ENCODE measurements at places on chromosomes 5 and 9. TPM values are rescaled to one million over a fixed set of nuclear protein-coding genes. Genes with fewer than 3 reads are reported as not detected.
A peak's percentile ranks its signal among the peaks of the same experiment; 100 is the strongest.

DNA sequence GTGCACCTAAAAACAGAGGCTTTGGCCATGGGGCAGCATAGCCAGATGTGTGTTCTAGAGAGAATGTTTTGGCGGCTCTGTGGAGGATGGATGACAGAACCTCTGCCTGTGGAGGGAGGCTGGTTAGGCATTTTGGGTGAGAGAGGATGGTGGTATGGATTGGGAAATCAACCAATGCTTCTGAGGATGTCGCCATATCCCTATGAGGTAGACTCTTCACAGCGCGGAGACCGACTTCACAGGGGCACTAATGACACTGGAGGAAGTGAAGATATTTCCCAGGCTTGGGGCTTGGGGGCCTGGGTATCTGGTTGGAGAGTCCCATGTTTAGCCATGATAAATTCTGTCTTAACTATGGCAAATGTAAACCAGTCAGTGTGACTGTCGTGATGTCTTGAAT lies 140.6 kb upstream of the KLF4 start:
- H3K4me3 ChIP-seq, result no peak overlapping the region
- no peak overlapping the region for H3K27ac ChIP-seq
- H3K27me3 ChIP-seq, result no peaks in the 10 kb centered on the region
- no peaks in the 10 kb centered on the region for H3K36me3 ChIP-seq

DNA sequence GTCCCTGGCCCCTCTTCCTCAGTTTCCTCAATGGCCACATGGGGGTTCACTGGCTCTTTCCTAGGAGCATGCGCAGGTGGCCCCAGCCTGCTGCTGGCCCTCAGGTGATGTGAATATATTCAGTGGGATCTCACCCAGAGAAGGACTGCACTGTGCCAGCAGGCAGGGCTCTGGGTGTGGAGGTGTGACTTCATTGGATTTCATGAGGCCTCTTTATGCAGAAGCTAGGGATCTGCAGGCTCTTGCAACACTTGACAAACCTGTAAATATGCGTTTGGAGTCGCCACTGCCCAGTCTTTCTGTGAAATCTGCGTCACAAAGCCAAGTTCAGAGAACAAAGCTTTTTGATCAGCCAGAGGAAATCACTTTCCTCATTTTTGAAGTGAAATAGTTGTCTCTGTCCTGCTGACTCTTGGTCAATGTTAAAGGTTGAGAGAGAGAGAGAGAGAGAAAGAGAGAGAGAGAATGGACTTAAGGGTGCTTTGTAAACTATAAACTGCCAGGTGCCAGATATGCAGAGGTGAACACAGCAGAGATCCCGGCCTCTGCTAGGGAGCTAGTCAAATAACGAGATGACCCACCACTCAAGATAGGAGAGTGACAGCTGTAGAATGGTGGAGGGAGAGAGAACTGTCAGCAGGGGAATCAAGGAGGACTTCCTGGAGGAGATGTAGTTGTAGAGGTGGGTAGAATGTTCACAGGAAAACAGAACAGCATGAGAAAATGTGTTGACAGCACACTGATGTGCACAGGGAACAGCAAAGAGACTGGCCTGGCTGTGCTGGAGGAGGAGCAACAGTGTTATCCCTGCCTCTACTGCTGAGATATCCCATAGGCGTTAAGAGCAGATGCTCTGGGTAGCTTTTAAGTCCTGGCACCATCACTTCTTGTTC lies 167.0 kb upstream of the ZNF618 start:
- peaks cover 7% of the 10 kb centered on the region for H3K27me3 ChIP-seq
- peaks cover 9% of the 10 kb centered on the region for H3K4me1 ChIP-seq
- no peaks in the 10 kb centered on the region for H3K36me3 ChIP-seq
- no peak overlapping the region for H3K4me3 ChIP-seq

GRCh38 chr5:176884571-176884890 lies 14.6 kb downstream of the HK3 start:
- peaks cover 7% of the 10 kb centered on the region for H3K4me1 ChIP-seq
- no peak overlapping the region for H3K27ac ChIP-seq
- H3K36me3 ChIP-seq, result no peaks in the 10 kb centered on the region
- DNase-seq, result no peak
- peaks cover 8% of the 10 kb centered on the region for H3K27me3 ChIP-seq

DNA sequence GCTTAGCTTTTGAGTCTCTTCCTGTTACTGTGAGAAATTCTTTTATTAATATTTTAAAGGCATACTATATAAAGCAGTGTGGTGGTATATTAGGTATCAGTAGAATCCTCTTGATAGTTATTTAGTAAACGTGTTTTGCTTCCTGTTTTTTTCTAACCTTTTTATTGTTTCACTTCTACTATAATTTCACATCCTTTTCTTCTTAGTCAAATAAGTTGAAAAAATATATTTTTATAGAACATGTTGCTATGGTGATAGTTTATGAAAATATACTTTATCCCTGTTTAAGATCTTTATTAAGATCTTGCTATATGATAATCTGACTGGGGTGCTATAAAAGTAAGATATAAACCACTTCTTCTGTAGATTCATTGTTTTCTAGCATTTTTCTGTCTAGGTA lies 2.1 kb downstream of the POLK start:
- H3K4me3 ChIP-seq, result no peak overlapping the region
- H3K4me1 ChIP-seq, result peaks cover 42% of the 10 kb centered on the region
- H3K27me3 ChIP-seq, result no peaks in the 10 kb centered on the region
- no peak for DNase-seq
- H3K36me3 ChIP-seq, result peaks cover 25% of the 10 kb centered on the region
- H3K27ac ChIP-seq, result no peak overlapping the region

DNA sequence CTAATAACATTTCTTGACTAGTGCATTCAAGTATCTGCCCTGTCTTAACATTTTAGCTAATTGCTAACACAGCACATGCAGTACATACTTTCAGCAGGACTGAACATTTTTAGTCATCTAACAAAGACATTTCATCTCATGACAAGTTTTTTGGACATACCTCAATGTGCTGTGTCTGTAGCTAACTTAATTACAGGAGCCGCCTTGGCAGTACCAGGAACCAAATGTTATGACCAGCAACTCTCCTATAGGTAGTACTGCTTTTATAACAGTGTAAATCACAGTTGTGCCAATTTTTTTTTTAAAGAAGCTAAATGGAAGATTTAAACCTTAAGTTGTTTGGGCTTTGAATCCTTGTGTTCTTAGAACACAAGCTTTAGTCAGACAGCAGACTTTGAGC lies 99.4 kb upstream of the SAP30L start:
- DNase-seq, result no peak
- H3K27me3 ChIP-seq, result no peaks in the 10 kb centered on the region
- no peaks in the 10 kb centered on the region for H3K36me3 ChIP-seq
- no peak overlapping the region for H3K4me3 ChIP-seq
- H3K4me1 ChIP-seq, result peaks cover 9% of the 10 kb centered on the region

- H3K4me3 ChIP-seq, result no peak overlapping the region
- H3K4me1 ChIP-seq, result peaks cover 66% of the 10 kb centered on the region
- H3K27ac ChIP-seq, result no peak overlapping the region
- DNase-seq, result no peak
- H3K36me3 ChIP-seq, result peaks cover 6% of the 10 kb centered on the region
- H3K27me3 ChIP-seq, result no peaks in the 10 kb centered on the region
Observed at GRCh38 chr5:68265347-68265746, 49.8 kb downstream of the PIK3R1 start.

- H3K4me1 ChIP-seq, result peaks cover 41% of the 10 kb centered on the region
- H3K27me3 ChIP-seq, result no peaks in the 10 kb centered on the region
- peak; percentile 64 for DNase-seq
- H3K27ac ChIP-seq, result peak overlapping the region; percentile 70
- peaks cover 25% of the 10 kb centered on the region for H3K36me3 ChIP-seq
Observed at GRCh38 chr5:50751064-50751657, 84.7 kb downstream of the PARP8 start.

DNA sequence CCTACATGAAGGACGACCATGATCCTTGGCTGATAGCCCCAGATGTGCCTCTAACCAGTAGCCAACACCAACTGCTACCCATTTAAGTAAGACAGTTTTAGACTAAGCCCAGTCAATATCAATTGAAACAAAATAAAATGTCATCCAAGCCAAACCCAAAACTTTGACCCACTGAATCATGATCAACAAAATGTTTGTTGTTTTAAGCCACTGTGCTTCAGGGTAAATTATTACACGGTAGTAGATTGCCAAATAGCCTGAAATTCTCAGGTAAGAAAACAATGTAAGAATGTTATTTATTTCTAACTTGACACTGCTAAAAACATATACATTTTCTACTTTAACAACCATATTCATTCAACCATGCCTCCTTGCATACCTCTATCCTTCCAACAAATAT lies 105.5 kb upstream of the PAPPA start:
- H3K4me3 ChIP-seq, result no peak overlapping the region
- no peaks in the 10 kb centered on the region for H3K27me3 ChIP-seq
- H3K27ac ChIP-seq, result no peak overlapping the region
- H3K4me1 ChIP-seq, result no peaks in the 10 kb centered on the region
- no peaks in the 10 kb centered on the region for H3K36me3 ChIP-seq
- DNase-seq, result no peak

- no peaks in the 10 kb centered on the region for H3K36me3 ChIP-seq
- no peaks in the 10 kb centered on the region for H3K27me3 ChIP-seq
- no peak for DNase-seq
- no peak overlapping the region for H3K27ac ChIP-seq
- H3K4me1 ChIP-seq, result peaks cover 7% of the 10 kb centered on the region
- no peak overlapping the region for H3K4me3 ChIP-seq
Observed at GRCh38 chr9:72635197-72635596, 113.8 kb downstream of the TMC1 start.

GRCh38 chr9:137720571-137721110 lies 101.8 kb downstream of the EHMT1 start:
- no peaks in the 10 kb centered on the region for H3K27me3 ChIP-seq
- DNase-seq, result no peak

- no peak overlapping the region for H3K4me3 ChIP-seq
- H3K27ac ChIP-seq, result no peak overlapping the region
- no peak for DNase-seq
- peaks cover 21% of the 10 kb centered on the region for H3K36me3 ChIP-seq
- peaks cover 34% of the 10 kb centered on the region for H3K4me1 ChIP-seq
- peaks cover 3% of the 10 kb centered on the region for H3K27me3 ChIP-seq
Observed at GRCh38 chr9:89721176-89721700, 116.4 kb downstream of the GADD45G start.

GRCh38 chr5:135629666-135630065 lies 50.9 kb upstream of the CXCL14 start:
- H3K4me1 ChIP-seq, result no peaks in the 10 kb centered on the region
- no peak overlapping the region for H3K4me3 ChIP-seq
- no peak for DNase-seq
- H3K27me3 ChIP-seq, result peaks cover 5% of the 10 kb centered on the region

The HACD4 gene
- total RNA-seq, result 12.9 TPM
